Activated naive CD8-positive, alpha-beta T cell treated with anti-CD3 and anti-CD28 coated beads, Interleukin-2, amount 10 ng/mL, durations not matched to agents 7 days and 5 days (primary cell): ENCODE measurements at places on chromosomes 2 and 18. TPM values are rescaled to one million over a fixed set of nuclear protein-coding genes. Genes with fewer than 3 reads are reported as not detected.

EPB41L3 gene
- 1.9 TPM for total RNA-seq

LINC00305 gene
- not detected for total RNA-seq

DTNA gene
- total RNA-seq, result not detected

PRKAG3 gene
- total RNA-seq, result not detected

MFF gene
- 63.5 TPM for total RNA-seq

FER1L5 gene
- total RNA-seq, result not detected

C2orf74 gene
- 7.6 TPM for total RNA-seq
